ENCODE measurements at places on chromosomes 16 and 17.

GRCh38 chr17:79944821-79945391, 90.8 kb downstream of the TBC1D16 start:
- DNase-seq: no peak

DNA sequence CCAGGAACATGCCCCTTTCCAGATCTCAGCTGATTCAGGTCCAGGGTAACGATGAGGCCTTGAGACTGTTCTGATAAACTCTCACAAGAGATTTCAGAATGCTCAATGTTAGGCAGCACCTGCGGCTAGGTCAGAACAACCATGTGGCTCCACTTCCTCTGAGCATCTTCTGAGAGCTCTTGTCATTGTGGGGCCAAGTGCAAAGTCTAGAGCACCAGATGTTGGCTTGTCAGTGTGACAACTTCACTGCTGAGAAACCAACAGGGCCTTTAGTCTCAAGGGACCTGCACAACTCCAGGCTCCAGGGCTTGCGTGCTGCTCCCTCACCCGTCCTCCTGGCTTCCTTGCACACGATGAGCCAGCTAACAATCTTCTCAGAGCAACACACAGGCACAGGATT, 29.0 kb downstream of the FCSK start:
- no peak for DNase-seq

DNA sequence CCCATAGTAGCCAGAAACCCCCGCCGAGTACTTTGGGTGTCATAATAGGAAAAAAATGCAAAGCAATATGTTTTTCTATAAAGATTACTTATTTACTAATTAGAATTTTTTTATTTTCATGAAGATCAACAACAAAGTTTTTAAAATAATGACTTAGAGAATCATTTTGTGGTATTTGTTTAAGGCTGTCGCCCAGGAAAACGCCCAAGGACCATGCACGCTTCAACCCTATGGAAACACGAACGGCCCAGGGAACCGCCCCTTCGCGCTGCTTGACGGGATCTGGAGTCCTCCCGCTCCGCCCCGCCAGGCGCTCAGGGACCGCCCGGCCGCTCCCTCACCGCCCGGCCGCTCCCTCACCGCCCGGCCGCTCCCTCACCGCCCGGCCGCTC, 408 bp upstream of the KPNA2 start:
- peak; percentile 93 for DNase-seq

DNA sequence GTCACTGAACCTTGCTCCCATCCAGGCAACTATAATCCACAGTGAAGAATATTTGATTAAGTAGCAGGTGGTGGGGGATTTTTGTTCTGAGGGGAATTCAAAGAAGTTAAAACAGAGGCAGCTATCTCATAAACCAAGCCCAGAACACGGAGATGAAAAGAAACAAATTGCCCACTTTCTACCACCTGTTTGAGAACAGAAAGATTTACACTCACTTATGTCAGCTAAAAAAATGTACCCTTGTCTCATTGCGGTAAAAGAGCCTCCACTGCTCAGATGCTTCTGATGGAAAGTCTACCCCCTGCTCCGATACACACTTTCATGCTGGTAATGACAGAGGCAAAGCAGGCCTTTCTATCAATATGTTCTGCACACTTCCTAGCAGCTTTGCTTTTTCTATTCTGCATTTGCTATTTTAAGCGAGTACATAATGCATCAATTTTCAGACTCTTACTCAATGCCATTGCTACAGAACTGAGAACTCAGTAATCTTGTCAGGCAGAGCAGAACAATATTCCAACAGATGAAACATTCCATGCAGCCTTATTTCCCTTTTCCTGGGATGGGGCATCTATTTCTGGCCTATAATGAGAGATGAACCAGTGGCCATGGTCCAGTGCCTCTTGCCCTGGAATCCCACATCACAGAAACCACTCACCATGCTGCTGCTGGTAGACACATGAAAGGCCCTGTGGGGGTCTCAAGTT, 29.0 kb downstream of the CDK5R1 start:
- no peak for DNase-seq

DNA sequence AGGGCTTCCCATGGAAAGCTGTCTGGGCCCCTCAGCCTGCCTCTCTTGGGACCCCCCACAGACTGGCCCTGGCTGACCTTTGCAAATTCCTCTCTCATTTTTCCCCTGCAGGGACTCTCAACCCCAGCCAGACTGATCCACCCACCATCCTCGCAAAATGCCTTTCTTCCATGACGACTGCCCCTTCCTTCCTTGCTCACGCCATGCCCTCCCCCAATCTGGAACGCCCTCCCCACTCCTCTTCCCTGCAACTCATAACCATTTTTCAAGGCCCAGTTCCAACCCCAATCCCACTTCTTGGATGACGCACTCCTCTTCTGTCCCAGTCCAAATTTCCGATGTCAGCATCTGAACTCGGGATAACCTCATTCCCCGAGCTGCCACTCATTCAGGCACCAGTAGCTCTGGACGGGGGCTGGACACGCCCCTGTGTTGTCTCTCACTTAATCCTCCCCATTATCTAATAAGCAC, 1.3 kb upstream of the DNAI2 start:
- DNase-seq: no peak

All from HEK293T (cell line).